ENCODE measurements at places on chromosomes 12 and 14.

DNA sequence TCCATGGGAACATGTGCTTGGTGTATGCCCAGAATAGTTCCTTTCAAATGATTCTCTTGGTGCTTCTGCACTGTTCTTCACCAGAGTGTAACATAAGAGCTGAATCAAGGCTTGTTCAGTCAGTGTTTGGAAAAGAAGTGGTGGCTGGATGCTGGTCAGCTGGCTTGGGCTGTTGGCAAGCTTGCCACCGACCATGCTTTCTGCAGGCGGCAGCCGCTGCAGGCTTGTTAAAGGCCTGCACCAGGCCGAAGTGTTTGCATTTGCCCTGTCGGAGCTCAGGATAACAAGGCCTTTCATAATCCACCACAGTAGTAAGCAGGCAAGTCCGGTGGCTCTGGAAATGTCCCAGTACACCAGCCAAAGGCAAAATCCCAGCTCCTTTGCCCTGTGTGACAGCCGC lies 26.9 kb downstream of the DAAM1 start:
- DNase-seq = peak; percentile 77

DNA sequence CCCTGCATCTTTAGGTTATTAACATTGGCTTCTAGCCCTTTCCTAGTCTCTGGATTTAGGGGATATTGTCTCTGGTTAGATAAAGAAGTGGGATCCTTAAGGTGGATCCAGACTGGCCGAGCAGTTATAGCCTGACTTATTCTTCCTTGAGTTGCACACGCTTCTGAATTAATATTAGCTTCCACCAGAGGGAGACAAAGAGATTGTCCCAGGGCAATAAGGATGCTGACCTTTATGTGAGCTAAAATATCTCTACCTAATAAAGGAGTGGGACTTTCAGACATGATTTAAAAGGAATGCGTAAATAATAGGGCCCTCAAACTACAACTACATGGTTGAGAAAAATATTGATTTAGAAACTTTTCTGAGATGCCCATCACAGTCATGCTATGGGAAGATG lies 139.7 kb downstream of the SLCO1B3 start:
- peak; percentile 2 for DNase-seq

DNA sequence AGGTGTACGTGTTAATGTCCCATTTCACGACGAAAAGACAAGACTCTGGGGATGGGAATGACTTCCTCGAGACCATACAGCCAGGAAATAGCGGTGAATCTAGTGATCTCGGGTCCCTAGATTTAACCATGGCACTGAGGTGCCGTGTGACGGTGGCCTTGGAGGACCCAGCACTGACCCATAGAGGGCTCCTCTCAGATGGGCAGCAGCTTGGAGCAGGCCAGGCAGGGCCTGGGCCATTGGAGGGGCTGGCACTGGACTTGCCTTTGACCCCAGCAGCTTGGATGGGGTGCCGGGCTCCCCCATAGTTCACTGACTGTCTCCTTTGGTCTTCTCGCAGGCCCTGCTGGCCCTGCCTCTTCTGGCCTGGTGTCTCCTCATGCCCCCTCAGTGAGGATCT lies 5.4 kb downstream of the TCL1B start:
- DNase-seq = no peak

DNA sequence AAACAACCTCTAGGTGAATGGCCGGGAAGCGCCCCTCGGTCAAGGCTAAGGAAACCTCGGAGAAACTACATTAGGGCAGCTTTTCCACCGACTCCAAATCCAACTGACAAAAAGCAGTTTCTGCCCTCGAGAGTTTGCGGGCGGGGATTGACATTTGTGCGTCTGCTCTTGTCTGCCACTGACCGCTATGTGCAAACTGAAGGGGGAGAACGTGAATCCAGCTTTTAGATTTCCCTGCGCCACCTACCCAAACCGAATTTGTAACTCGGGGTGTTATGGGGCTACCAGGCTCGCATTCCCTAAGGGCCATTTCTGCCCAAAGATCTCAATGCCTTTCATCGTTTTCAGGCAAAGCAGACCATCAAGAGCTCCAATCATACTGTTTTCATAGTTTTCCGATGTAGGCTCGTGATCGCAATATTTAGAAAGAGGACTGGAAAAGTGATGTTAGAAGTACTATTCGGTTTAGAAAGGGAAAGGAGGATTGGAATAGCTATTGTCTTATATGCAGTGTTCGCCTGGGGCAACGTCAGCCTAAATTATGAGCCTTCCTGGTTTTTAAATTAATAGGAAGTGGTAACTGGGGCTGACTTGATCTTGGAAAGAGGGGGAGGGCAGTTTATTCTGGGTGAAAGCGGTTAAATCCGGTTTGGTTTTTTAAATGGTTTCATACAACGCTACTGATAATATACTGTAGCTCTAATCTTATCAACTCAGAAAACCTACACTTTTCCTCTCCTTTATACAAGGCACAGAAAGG lies 45.4 kb downstream of the BCAT1 start:
- no peak for DNase-seq

- DNase-seq = no peak
Measured at GRCh38 chr12:42284157-42284556, 41.7 kb downstream of the ZCRB1 start.

DNA sequence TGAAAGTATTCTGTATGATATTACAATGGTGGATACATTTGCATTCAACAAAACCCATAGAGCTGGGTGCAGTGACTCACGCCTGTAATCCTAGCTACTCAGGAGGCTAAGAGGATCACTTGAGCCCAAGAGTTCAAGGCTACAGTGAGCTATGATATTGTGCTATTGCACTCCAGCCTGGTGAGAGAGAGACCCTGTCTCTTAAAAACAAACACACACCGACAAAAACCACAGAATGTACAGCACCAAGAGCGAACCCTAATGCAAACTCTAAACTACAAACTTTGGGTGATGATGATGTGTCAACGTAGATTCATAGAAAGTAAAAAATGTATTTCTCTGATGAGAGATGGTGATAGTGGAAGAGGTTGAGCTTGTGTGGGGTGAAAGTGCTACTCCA lies 8.6 kb downstream of the CAPRIN2 start:
- no peak for DNase-seq

DNA sequence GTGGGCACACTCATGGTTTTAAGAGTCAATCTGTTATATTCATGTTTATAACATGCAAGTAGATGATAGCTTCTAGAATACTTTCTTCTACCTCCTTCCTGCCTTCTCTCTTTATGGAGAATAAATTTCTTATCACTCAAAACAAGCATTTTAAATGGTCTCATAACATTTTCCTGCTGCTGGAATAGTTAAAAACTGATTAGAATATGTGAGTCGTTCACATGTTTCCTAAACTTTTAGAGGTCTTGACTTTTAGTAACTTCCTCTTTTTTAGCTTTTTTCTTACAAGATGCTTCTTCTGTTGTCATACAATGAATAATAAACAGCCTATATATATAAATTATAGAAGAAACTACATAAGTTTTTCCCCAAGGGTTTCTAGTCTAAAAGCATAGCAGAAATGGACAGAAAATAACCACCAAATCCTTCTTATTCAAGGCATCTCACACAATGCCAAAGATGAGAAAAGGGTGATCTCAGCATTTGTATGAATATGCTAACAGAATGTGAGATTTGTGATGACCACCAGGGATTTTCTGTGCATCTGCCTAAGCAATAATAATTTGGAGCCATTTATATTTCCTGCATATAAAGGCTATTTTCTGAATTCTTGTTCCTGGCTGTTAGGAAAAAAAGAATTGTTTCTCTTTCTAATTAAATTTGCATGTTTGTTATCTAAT lies 127.8 kb downstream of the DAAM1 start:
- no peak for DNase-seq

- DNase-seq = peak; percentile 10
Measured at GRCh38 chr12:62158461-62159360, 101.5 kb upstream of the USP15 start.

GRCh38 chr14:42173206-42173605 lies 566.5 kb downstream of the LRFN5 start:
- DNase-seq = no peak

GRCh38 chr12:83389237-83389996 lies 702.7 kb downstream of the TMTC2 start:
- DNase-seq = no peak

DNA sequence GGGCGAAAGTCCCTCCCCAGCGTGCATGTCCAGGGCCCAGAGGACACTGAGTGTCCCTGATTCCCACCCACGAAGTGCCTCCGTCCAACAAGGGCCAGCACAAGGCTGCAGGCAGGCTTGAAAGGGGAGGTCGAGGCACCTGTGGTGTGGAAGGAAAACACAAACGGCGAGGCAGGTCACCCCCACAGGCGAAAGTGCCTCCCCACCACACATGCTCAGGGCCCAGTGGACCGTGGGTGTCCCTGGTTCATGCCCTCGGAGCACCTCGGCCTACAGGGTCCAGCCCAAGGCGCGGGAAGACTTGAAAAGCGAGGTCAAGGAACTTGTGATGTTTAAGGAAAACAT lies 370.4 kb downstream of the ALG10 start:
- no peak for DNase-seq

DNA sequence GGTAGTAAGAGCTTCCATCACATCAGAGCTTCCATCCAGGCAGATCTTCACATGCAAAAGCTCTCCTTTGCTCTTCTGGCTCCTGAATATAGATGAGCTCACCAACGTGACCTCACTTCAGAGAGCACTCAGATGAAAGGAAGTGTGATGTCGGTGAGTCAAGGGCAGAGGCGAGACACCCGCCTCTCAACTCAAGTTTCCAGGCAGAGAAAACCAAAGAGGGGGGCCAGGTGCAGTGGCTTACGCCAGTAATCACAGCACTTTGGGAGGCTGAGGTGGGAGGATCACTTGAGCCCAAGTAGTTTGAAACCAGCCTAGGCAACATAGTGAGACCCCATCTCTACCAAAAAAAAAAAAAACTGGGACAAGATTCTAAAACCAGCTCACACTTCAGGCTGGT lies 126.9 kb downstream of the DUSP6 start:
- DNase-seq = no peak

DNA sequence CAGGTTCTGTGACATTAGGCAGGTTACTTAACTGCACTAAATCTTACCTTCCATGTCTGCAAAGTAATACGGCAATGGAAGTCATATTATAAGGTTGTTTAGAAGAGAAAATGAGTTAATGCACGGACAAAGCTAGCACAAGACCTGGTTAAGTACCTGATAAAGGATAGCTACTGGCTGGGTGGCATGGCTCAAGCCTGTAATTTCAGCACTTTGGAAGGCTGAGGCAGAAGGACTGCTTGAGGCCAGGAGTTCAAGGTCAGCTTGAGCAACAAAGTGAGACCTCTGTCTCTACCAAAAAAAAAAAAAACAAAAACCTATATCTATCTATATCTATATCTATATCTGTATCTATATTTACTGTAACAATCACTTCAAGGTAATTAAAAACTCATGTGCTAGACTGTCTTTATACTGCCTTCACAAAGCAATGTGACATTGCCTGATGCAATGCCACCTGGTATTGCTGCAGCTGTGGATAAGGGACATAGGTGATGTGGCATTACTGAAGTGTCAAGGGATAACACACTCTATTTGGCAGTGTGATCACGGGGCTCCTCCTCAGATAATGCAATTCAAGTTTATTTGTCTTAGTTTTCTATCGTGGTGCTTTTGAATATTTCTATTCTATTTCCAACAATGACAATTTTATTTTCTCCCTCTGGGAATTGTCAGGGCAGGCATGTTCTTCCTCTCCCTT lies 107.1 kb downstream of the PAX9 start:
- DNase-seq = no peak

GRCh38 chr12:92519284-92519683 lies 183.5 kb upstream of the PLEKHG7 start:
- no peak for DNase-seq

- DNase-seq = peak; percentile 68
Measured at GRCh38 chr12:87848248-87848868, 180.8 kb downstream of the C12orf50 start.

DNA sequence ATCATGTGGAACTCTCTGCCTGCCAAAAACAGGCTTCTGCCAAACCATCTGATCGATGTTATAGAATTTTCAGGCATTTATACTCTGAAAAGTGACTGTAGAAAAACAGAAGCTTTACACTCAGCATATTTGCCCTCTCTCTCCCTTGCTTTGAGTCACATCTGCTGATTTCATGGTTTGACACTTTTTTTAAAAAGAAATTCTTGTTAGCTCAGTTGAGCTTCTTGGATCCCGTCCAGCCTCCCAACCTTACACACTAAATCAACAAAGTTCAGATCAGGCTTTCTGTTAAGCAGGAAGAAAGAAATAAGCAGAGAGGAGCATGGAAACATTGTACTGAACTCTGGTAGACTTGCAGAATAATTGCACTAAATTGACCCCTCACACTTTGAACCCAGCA lies 193.6 kb upstream of the SEL1L start:
- DNase-seq = no peak

GRCh38 chr12:13307143-13307816 lies 110.8 kb downstream of the EMP1 start:
- DNase-seq = no peak

DNA sequence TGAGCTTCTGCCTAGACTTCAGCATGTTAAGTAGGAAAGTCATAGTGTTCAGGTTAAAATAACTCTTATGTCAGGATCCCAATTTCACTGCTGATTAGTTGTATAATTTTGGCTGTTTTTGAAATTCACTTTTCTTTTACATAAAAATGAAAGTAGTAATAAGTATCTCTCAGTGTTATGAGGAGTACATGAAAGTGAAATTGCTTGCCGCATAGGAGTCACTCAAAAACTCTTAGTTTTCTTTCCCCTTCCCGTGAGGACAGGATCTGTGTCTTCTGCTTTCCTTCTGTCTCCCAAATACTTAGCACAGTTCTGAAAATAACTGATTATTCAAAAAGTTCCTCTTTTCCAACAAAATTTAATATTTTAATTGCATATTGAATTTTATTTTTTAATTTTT lies 100.5 kb downstream of the SLC38A4 start:
- DNase-seq = no peak

DNA sequence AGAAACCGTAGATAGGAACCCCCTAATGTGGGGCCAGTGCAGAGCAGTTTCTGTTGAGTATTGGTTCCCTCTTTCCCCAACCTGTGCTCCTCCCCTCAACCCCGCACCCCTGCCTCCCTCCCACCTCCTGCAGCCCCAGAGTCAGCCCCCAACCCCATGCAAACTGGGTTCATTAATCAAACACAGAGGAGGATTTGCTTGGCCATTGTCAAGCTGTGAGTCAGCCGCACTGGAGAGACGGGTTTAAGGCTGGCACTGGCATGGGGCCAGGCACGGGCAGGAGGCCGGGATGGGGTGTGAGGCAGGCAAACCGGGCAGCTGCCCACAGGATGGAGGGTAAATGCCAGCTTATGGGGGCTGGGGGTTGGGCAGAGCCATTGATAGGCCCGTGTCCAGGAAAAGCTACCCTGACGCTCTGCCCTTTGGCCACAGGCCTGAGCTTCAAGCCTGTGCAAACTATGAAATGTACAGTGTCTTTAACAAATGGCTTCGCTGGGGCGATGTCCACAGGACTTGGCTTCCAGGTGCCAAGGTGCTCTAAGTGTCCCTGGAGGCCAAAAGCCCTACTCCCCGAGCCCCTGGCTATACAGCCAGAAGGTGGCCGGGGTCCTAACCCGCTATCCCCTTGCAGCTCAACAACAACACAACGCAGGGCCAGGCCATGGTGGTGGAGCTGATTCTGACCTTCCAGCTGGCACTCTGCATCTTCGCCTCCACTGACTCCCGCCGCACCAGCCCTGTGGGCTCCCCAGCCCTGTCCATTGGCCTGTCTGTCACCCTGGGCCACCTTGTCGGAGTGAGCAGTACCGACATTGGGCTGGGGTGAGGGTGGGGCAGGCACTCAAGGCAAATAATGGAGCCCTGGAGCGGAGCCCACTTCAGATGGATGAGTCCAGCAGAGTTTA lies 1.4 kb downstream of the AQP5 start:
- DNase-seq = no peak

GRCh38 chr12:65821336-65821735 lies 2.9 kb upstream of the HMGA2 start:
- no peak for DNase-seq

Measured in fibroblast of villous mesenchyme (primary cell).